ENCODE measurements at places on chromosomes 13 and 19.

DNA sequence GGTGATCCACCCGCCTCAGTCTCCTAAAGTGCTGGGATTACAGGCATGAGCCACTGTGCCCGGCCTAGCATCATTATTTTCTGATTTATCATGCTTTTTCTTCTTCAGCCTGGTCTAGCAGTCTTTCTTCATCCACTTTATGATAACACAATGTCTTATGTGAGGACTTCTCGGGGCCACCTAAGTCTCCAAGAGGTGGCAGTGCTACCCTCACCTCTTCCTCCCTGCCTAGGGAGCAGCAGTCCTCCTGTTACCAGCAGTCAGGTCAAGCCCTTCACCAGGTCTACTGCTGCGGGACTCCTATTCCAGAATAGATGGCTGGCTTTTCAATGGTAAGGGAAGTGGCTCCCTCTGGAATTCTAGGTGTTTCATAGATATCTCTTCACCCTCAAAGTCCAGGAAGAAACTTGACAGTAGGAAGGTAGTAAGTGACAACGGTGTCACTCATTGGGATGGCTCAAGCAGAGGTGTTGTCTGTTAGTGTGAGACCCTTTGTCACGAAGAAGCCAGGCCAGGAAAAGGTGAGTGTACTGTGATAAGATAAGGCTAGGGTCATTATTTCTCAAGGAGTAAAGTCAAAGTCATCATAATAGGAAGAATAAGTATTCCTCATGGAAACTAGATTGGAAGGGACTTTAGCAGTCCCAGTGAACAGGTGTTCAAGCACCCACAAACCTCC lies 164.0 kb downstream of the KLF5 start:
- no peak for DNase-seq

- peak; percentile 8 for DNase-seq
These were observed 348.5 kb downstream of the FOXO1 start for GRCh38 chr13:40317980-40318327.

DNA sequence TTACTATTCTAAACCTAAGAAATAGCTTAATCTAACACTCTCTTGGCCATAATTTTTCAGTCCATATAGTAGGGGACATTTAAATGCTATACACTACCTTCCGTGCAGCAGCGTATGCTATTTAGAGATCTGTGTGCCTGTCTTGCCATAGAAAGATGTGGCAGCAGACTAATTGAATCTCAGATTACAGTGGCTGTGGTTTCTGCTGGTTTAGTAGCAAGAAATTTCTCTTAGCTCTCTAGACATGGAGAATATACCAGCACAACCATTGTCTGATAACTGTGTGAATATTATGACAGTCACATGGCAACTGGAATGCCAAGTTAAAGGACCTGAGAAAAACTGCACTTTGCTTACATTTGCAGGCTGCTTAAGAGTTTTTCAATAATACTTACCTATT lies 672.4 kb upstream of the MIR17HG start:
- no peak for DNase-seq

DNA sequence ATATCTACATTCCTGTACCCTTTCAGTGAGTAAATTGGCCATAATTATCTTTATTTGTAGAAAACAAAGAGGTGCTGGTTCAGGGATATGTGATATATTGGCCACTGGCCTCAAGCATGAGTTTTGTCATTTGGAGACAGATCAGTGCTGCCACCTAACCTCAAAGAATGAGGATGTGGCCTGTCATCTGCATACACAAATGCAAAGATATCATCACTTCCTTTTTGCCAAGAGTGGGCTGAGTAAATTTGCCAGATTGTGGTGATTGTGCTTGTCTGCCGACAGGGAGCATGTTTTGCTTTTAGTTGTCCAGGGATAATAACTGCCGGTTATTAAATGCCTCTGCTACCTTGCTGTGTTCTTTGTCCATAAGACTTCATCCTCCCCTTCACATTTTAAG lies 44.2 kb downstream of the WASF3 start:
- DNase-seq, result peak; percentile 80

- no peak for DNase-seq
These were observed 348.3 kb downstream of the LIG4 start for GRCh38 chr13:107866941-107867623.

DNA sequence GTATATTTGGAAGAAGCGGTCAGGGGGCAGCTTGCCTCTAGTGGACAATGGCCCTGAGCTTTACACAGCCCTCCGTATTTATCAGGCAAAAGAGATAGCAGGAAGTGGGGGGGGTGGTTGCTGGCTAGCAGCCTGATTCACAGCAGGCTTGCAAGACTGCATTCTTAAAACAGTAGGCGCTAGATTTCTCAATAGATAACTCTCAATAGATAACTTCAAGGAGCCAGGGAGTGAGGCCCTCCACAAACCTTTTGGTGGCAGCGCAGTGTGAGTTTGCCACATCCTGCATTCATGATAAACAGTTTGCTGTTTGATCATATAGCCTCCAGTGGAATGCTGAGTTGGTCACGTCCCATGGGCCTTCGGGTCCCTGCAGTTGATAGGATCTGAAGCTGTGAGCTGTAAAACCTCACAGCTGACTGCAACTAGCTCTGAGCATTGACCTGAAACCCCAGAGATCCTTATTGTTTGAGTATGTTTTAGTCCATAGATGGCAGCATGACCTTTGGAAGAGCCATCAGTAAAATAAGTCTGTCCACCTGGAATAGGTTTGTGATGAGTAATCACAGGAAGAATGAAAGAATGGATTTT lies 12.2 kb downstream of the FPR3 start:
- DNase-seq, result peak; percentile 55

DNA sequence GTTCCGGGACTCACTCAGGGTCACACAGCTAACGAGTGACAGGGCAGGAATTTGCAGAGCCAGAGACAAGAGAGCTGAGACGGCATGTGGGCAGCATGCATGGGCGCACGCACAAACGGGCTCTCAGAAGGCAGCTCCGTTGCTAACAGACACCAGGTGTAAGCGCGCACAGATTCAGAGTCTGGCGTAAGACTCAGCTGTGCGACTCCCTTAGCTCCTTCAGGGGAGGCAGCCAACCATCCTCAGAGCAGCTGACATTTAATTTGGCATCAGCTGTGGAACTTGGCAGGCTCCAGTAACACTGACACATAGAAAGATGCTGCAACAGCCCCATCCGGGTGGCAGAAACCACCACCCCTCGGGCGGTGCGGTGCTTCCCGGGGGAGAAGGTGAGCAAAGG lies 7.5 kb upstream of the TM6SF2 start:
- DNase-seq, result no peak

DNA sequence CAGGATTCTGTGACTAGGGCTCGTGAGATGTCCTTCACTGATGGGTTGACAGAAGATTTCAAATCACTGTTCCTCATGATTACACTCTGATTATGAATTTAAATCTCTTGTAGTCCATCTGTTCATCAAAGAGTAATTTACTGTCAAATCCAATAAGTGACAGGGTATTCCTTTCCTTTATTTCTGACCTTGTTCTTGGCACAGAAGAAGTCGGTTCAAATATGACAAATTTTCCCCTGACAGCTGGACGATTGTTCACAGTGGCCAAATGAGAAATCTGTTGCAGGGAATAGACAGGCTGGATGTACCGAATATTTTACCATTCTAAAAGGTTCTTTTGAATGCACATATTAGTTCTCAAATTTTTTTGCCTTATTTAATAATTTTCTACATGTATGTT lies 767.3 kb upstream of the GPC6 start:
- DNase-seq, result no peak
